DMS79 treated with DMSO at 0.1 percent for 48 hours (cell line): ENCODE measurements at places on chromosomes 5 and 9.

GRCh38 chr5:132704875-132705274, 31.1 kb downstream of the IL4 start:
- DNase-seq: no peak

DNA sequence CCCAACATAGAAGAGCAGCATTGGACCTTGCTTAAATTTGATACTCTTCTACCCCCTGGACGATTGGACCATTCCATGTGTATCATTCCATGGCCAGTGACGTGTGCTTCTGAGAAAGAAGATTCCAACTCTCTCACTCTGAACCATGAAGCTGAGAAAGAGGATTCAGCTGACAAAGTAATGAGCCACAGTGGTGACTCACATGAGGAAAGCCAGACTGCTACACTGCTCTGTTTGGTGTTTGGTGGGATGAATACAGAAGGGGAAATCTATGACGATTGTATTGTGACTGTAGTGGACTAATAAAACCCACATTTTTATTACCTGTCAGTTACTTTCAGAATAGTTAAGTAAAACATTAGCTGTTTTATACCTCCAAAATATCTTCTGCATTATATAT, 7.5 kb downstream of the HSPA5 start:
- no peak for DNase-seq

DNA sequence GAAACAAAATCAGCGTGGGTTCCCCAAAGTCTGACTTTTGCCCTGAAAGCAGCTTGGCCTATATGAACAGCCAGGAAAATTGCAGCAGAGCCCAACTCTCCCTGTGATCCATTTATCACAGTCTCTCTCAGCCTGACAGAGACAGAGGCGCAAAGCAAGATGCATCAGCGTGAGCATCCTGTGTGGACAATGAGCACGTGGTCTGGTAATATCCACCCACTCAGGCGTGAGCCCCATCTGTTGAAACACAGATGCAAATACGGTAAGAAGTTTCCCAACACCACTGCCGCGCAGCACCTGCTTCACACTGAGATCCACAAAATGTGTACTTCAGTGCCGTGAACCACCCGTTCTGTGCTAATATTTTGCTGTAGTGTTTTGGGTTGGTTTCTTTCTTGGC, 114.6 kb downstream of the MRPL36 start:
- no peak for DNase-seq

DNA sequence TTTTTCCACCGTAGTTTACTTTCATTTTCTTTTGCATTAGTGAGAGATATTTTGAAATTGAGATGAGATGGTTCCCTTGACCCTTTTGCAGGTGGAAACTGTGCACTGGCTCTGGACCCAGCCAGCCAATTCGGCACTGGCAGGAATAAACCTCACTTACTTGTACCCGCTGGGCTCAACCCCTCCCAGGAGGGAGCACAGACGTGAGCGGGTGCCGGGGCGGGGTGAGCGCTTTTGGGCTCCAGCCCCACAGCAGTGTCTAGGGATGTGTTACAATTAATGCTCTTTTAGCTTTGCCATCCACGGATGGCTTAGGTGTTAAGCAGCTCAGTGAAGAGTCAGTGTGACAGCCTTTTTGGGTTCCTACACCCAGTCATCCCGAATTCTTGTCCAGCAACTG, 766.1 kb upstream of the CHD1 start:
- DNase-seq: no peak

DNA sequence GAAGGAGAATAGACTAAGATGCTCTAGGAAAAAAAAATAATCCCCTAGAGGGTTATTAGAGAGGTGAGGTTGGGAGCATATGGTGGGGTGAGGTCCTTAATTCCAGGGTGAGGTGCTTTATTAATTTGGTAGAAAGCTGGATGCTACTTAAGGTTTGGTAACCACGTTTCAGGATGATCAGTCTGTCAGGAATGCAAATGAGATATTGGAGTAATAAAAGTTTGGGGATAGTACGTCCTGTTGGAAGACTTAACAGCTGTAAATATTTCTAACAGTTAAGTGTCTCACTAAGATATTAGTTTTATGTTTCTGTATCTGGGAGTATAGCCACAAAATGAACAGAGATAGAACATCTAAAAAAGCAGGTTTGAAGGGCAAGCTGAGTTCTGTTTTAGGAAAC, 578.9 kb downstream of the CETN3 start:
- DNase-seq: no peak

DNA sequence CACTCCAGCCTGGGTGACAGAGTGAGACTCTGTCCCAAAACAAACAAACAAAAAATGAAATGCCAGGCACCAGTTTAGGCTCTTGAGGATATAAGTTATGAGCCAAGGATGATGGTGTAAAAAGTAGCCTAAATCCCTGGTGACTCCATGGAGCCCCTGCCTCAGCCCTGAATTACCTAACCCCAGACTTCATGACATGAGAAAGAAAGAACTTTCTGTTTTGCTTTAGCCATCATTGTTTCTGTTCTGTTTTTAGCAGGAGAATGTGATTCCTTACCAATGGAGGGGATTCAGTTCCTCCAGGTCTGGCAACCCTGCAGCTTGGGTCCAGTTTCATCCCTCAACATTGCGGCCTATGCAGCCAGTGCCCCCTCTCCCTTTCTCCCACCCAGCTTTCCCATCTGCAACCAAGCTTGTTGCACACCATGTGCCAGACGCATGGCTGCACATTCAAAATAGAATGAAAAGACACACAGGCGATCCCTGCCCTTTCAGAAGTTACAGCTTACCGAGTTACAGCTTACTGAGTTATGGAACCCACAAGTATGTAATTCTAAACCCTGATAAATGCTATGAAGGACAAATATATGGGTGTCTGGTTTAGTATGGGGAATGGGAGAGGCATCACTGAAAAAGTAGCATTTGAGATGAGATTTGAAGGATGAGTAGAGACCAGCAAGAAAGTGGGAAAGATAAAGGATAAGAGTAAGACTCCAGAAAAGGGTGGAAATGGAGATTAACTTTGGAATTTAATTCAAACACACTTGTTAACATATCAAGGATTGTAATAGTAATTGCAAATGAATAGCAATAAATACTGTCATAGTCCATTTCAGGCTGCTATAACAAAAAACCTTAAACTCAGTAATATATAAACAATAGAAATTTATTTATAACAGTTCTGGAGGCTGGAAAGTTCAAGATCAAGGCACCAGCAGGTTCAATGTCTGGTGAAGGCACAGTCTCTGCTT, 6.0 kb upstream of the SEMA5A start:
- DNase-seq: no peak

GRCh38 chr5:68911840-68912690, 181.7 kb upstream of the SLC30A5 start:
- no peak for DNase-seq

DNA sequence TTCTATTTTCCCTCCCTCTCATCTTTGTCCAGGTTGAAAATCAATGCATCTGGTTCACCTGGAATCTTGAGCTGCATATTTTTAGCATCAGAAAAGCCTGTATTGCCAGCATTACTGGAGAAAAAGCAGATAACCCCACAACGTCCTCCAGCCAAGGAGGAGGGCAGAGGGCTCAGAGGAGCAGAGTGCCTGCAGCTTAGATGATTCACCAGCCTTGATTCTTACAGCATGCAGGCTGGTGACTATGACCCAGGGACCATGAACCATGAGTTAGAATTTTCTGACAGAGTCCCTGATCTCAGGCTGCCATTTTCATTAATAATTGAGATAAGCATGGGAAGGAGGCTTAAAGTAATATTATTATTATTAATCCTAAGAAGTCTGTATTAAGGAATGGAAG, 278.2 kb downstream of the BRINP1 start:
- DNase-seq: no peak

GRCh38 chr5:34503379-34504253, 152.5 kb upstream of the RAI14 start:
- no peak for DNase-seq

DNA sequence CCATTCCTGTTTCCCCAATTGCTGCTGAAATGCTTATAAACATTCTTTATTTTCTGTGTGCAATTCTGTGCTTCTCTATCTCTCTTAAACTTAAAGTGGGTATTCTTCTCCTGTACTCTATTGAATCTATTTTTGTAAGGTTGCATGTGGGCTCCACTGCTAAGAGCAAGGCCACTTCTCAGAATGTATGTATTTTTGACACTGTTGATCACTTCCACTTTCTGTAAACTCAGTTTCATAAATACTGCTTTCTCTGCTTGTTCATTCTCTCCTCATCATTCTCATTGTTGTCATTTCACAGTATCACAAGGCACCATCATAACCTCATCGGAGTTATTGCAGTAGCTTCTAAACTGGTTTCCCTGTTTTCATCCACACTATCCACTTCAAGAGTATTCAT, 483.0 kb upstream of the CDH18 start:
- DNase-seq: no peak

DNA sequence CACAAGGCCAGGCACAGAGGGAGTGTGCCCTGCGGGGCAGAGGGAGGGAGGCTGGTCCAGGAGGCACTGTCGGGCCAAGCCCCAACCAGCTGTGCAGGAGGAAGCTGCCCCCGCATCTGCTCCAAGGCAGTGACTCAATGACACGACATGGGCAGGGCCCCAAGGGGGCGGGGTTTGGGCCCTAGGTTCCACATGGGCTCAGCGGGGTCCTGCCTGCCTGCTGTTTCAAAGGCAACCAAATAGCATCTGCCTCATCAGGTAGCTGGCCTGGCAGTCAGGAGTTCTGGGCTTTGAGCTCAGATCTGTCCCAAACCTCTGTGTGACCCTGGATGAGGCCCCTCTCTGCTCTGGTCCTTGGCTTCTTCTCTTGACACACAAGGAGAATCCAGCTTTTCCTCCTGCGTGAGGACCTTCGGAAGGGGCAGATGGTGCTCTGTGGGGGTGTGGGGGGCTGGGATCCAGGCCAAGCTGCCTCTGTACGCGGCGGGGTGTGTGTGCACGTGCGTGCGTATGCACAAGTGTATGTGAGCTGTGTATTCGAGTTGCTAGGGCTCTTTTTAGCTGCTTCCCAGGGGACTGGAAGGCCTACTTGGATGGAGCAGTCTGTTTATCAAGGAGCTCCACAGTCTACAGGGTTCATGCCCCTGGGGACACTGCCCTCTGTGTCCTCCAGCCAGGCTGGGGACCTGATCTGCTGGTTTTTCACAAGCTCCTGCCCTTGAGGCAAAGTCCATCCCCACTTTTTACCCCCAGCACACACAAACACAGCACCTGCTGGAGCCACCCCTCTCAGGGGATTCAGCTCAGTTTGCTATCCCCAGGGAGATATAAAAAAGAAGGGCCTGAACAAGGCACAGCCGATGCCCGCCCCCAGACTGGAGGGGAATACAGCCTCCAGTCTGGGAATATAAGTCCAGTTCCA, 138.9 kb downstream of the RGS3 start:
- DNase-seq: peak; percentile 69

- DNase-seq: no peak
These were observed 43.9 kb upstream of the SEMA4D start for GRCh38 chr9:89541798-89542197.

DNA sequence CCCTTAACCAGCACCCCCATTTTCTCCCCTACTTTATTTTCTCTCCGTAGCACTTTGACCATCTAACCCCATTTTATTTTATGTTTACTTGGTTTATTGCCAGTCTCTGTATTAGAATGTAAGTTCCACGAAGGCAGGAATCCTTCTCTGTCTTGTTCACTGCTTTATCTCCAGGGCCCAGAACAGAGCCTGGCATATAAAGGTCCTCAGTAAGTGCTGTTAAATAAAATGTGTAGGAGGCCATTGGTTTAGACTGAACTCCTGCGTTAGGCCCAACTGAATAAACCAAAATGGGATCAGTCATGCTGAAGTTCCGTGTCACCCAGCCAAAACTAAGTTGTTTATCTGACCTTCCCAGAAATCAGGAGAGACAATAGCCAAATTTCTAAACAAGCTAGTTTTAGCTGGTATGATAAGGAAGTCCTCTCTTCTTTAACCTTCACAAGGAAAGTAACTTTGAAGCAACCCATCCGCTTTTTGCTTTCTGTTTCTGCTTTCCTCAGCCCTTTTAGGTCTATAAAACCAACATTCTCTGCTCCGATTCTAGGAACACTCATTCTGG, 29.0 kb upstream of the CCNJL start:
- DNase-seq: no peak

GRCh38 chr5:43313854-43314457, 744 bp upstream of the HMGCS1 start:
- DNase-seq: peak; percentile 85

- no peak for DNase-seq
These were observed 1921.6 kb upstream of the WWC1 start for GRCh38 chr5:166369807-166370206.

- DNase-seq: no peak
These were observed 153.4 kb downstream of the HSPA4 start for GRCh38 chr5:133205204-133205603.

GRCh38 chr9:131791542-131792254, 51.8 kb upstream of the RAPGEF1 start:
- no peak for DNase-seq

DNA sequence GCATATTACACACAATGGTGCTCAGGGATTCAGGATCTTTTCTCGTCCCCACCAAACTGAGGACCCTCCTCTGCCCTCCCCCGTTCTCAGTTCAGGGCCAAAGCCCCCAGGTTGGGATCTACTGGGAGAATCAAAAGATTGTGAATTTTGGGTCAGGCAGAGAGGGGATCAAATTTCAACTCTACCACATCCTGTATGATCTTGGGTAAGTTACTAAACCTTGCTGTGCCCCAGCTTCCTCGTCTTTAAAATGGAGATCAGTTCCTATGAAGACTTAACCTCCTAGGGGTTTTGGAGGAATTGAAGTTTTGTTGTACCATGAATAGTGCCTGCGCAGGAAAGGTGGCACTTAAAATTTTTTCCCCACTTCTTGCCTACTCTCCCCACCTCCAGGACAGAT, 62.4 kb downstream of the RAI14 start:
- DNase-seq: no peak

DNA sequence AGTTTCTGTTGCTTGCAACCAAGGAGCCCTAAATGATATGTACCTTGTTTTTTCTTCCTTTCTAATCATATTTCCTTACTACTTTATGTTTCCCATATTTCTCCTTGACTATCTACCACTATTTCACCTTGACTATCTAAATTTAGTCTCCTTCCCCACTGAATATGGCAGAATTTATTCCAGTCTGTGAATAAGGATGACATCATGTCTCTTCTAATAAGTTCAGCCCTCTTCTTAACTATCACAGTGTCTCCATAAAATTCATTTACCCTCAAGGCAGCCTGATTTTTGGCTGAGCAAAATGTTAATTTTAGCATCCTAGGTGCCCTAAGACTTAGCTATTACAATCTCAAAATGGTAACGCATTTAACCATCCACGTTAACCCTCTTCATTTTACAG, 99.5 kb upstream of the EQTN start:
- no peak for DNase-seq

DNA sequence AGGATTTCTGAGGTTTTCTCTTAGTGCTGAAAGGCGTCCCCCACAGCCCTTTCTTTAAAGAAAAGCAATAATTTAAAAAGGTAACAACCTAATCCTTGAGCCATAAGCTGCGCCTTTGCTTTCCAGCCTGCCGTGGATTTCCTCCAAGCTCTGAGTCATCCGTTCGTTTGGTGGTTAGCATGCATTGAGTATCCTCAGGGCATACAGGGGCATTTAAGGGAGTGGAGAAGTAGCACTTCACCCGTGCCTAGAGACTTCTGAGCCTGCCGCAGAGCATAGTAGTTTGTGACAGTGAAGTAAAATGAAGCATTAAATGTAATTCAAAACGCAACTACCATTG, 892 bp upstream of the TNC start:
- peak; percentile 88 for DNase-seq

GRCh38 chr5:135553688-135554462, 18.1 kb upstream of the NEUROG1 start:
- no peak for DNase-seq
